ENCODE measurements at places on chromosomes 5 and 9. TPM values are rescaled to one million over a fixed set of nuclear protein-coding genes. Genes with fewer than 3 reads are reported as not detected.

DNA sequence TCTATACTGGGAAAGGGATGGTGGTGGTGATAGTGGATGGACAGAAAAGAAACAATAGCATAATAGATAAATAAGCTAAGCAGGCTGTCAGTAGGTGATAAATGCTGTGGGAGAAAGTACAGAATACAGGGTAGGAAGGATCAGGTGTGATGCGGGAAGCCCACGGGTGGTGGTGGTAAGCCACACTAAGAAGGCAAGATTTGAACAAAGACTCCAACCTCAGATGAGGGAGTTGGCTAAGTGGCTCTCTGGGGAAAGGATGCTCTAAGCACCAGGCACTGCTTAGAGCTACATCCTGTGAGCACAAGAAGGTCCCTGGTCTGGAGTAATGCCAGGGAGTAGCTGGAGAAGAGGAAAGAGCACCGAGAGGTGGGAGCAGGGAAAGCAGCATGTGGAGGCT, 151.6 kb upstream of the KLF9 start:
- H3K36me3 ChIP-seq, result no peaks in the 10 kb centered on the region
- no peak for DNase-seq
- H3K4me1 ChIP-seq, result no peaks in the 10 kb centered on the region
- H3K27me3 ChIP-seq, result no peaks in the 10 kb centered on the region
- H3K27ac ChIP-seq, result no peak overlapping the region
- H3K4me3 ChIP-seq, result no peak overlapping the region

DNA sequence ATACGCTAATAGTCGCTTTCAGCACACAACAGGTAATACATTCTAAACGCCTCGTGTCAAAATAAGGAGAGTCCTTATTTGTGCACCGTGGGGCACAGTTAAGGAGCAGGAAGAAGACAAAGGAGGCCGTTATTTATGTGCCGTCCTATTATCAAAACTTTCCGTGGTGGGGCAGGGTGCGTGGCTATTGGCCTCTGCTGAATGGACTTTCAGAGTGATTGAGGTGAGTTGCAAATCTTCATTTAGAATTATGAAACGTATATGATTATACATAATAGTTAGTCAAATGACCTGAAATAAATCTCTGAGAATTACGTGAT, 833 bp downstream of the C5orf24 start:
- peak overlapping the region; percentile 94 for H3K4me3 ChIP-seq
- no peaks in the 10 kb centered on the region for H3K27me3 ChIP-seq
- DNase-seq, result peak; percentile 39
- no peaks in the 10 kb centered on the region for H3K36me3 ChIP-seq
- peaks cover 31% of the 10 kb centered on the region for H3K4me1 ChIP-seq
- peak overlapping the region; percentile 93 for H3K27ac ChIP-seq

The SLC46A2 gene
- total RNA-seq, result 0.17 TPM

DNA sequence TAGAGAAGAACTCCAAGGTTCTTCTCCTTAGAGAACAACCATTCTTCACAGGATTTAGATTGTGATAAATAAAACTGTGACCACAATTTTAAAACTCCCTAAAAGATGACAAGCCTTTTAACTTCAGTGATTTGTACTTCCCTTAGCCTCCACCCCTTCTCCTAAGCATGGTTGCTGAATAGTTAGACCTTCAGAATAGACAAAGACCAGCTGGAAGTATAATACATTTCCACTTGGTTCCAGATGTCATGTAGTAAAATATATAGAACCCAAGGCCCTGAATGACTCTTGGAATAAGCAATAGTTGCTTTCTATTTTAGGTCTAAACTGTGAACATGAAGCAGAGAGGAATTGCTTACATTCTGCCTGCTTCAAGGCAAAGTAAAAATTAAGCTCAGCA, 208.7 kb downstream of the ARRDC3 start:
- no peak overlapping the region for H3K27ac ChIP-seq
- peaks cover 1% of the 10 kb centered on the region for H3K4me1 ChIP-seq
- DNase-seq, result no peak
- H3K27me3 ChIP-seq, result no peaks in the 10 kb centered on the region
- no peaks in the 10 kb centered on the region for H3K36me3 ChIP-seq
- H3K4me3 ChIP-seq, result no peak overlapping the region

DNA sequence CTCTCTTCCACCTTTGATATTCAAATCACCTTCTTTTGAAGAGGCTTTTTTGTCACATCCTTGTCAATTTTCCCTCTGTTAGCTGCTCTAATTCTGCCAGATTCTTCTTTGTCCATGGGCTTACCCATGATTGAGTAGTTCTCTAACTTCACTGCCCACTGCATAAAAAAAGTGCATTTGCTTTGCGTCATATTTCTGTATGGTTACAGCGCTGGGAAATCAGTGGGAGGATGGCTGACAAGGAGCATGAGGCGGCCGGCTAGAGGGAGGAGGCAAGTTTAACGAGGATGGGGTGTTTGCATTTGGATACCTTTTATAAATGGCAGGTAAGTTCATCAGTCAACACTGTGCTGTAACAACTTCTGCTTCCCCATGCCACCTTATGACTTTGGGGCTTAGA, 116.5 kb upstream of the LHFPL2 start:
- H3K4me1 ChIP-seq, result no peaks in the 10 kb centered on the region
- H3K27me3 ChIP-seq, result no peaks in the 10 kb centered on the region
- H3K4me3 ChIP-seq, result no peak overlapping the region
- DNase-seq, result no peak

DNA sequence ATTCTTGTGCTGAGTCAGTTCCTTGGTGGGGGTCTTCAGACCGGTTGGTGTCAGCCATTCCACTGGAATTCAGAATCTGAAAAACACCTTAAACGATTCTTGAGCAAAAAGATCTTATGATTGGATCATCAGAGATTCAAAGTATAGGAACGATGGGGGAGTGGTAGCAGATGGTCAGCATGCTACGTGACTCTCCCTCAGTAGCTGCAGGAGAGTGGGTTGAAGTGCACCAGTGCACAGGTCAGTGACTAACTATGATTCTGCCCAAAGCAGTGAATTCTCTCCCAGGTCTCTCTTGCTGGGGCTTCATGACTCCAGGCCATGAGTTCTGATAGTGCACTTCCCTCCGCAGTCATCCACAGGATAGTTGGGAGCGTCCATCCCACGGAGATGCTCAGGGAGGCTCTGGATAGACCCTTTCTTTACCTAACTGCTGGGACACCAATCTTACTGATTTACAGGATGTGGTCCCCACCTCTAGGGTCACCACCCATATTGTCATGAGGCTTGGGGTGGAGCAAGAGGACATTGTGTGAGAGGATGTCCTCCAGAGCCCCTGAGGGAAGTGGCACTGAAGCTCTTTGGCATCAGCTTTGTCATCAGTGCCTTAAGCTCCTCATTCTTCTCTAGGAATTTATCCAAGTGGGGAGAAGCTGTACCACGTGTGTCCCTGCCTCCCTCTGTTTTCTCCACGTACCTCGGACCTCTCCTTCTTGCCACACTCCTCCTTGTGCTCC, 62.0 kb downstream of the RASGRF2 start:
- H3K4me3 ChIP-seq, result no peak overlapping the region
- DNase-seq, result no peak
- no peaks in the 10 kb centered on the region for H3K36me3 ChIP-seq
- H3K4me1 ChIP-seq, result no peaks in the 10 kb centered on the region
- no peak overlapping the region for H3K27ac ChIP-seq

The SLC1A1 gene
- total RNA-seq, result 86.0 TPM

DNA sequence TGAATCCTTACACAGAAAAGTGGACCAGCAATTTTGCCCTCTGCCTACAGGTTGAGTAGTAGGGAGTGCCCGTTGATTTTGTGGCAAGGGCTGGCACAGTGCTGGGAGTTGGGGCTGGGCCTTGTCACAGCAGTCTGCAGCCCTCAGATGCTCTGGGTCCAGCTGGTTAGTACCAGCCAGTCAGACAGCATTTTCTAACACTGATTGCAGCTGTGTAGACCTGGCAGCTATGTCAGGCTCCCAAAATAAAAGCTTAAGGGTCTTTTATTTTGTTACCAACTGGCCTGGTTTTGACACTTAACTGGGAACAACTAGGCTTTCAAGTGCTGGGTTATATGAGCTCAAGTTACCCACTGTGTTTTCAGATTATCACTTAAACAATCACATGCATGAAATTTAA, 57.7 kb downstream of the MAT2B start:
- DNase-seq, result no peak
- no peak overlapping the region for H3K4me3 ChIP-seq
- no peaks in the 10 kb centered on the region for H3K36me3 ChIP-seq
- no peak overlapping the region for H3K27ac ChIP-seq
- peaks cover 7% of the 10 kb centered on the region for H3K27me3 ChIP-seq
